ENCODE measurements at places on chromosomes 5 and 9. TPM values are rescaled to one million over a fixed set of nuclear protein-coding genes. Genes with fewer than 3 reads are reported as not detected.

DNA sequence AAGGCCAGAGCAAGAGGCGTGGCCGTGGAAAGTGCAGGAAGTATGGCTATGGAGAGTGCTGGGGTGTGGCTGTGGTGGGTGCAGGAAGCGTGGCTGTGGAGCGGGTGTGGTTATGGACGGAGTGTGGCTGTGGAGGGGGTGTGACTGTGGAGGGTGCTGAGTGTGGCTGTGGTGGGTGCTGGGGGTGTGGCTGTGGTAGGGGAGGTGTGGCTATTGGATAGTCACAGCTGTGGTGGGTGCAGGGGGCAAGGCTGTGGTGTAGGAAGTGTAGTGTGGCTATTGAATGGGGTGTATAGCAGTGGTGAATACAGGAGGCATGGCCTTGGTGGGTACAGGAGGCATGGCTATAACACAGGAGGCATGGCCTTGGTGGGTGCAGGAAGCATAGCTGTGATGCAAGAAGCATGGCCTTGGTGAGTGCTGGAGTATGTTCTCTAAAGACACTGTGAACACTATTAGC, 40.8 kb upstream of the SPATA31C2 start:
- DNase-seq = no peak

DNA sequence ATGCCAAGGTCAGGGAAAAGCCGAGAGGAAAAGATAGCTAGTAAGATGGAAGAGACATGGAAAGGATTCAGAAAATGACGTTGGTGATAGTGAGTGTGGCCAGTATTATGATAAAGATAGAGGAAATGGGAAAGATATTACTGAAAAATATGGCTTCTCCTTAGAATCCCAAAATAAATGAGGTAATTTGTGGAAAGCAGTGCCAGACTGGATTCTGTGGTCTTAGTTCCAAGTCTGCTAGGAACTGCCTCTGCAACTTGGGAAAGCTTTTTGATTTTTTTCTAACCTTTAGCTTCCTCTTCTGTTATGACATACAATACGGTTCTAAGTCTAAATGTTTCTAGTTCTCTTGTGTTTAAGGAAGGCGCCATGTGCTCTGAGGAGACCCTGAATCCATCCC, 54.2 kb downstream of the GRIA1 start:
- DNase-seq = no peak

DNA sequence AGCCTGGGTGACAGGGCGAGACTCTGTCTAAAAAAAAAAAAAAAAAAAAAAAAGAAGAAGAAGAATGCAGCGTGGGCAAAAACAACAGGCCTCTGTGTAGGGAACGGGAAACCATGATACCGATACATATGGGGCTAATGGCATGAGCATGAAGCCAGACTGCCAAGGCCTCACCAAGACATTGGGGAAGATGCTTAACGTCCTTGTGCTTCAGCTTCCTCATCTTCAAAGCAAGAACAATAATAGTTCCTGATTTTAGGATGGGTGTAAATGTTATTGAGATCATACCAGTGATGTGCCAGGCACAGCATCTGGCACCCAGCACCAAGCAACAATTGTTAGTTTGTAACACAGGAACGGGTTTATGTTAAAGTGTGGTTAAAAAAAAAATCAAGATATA, 51.4 kb downstream of the NEURL1B start:
- DNase-seq = no peak

FAM221B gene
- total RNA-seq = 0.16 TPM

- DNase-seq = peak; percentile 28
Measured at GRCh38 chr9:121285835-121286687, 18.1 kb downstream of the GSN start.

GRCh38 chr5:30981576-30981975, 211.9 kb upstream of the CDH6 start:
- no peak for DNase-seq

FAM200C gene
- 1.2 TPM for total RNA-seq

DNA sequence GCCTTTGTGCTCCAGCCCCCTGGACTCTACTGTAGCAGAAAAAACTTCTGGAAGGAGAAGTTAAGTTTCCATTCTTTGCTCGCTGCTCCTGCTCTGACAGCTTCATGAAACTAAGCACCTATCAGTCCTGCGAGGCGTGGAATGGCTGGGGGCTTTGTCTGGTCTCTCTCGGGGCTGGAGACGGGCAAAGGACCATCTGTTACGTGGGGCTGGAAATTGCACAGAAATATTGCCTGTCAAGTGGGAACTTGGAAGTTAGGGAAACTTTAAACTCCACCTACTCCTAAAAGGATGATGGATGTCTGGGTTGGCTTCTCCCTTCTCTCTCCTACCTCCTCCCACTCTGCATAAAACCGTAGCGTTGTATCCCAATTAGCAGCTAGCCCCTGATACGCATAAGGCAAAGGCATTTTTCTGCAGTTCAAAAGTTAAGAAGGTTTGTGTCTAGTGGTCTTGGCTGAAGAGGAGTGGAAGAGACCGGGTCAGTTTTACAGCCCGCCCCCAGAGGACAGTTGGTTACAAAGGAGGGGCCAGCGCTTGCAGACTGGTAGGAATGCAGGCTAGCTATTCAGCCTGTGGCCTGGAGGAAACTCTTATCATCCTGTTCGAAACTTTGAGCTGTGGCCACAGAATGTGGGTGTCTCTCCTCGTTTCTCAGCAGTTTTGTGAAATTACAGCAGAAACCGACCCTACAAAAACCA, 1.3 kb downstream of the FBXL7 start:
- DNase-seq = no peak

- DNase-seq = no peak
Measured at GRCh38 chr5:4989118-4989517, 151.0 kb upstream of the ADAMTS16 start.

SLC46A2 gene
- total RNA-seq = not detected

- no peak for DNase-seq
Measured at GRCh38 chr5:147854331-147854730, 22.9 kb upstream of the SPINK1 start.

PCDHA4 gene
- not detected for total RNA-seq

FCN1 gene
- not detected for total RNA-seq

DNA sequence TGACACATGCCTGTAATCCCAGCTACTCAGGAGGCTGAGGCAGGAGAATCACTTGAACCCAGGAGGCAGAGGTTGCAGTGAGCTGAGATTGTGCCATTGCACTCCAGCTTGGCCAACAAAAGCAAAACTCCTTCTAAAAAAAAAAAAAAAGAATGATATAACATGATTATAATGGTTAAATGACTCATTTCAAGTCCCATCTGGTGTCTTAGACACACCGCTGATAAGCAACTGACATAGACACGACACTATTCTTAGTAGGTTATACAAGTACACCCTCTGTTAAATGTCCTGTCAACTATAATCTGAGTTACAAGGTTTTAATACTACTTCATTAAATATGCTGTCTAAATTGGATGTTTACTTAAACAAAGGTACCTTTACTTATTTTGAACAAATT, 405.3 kb upstream of the CLINT1 start:
- no peak for DNase-seq

SARDH gene
- total RNA-seq = 2.7 TPM

- no peak for DNase-seq
Measured at GRCh38 chr5:93072831-93073459, 508.1 kb downstream of the NR2F1-AS1 start.

DNA sequence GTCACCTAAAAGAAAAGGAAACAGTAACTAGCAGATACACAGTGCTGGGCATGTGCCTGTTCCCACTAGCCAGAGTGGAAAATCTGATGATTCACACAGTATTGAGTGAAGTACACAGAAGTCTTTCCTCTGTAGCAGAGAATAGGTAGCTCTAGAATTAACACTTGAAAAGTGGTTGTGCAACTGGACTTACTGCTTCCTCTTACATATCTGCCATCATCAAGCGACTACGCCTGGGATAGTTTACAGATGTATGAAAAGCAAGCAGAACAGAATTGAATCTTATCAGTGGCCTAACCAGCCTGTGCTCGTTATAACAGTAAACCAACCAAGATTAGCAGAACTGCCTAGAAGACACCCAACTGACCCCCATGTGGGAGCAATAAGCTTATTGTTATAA, 130.6 kb downstream of the DTWD2 start:
- DNase-seq = no peak

ST6GALNAC4 gene
- 84.2 TPM for total RNA-seq

PCDHGB2 gene
- total RNA-seq = 0.26 TPM

IFNW1 gene
- not detected for total RNA-seq

DNA sequence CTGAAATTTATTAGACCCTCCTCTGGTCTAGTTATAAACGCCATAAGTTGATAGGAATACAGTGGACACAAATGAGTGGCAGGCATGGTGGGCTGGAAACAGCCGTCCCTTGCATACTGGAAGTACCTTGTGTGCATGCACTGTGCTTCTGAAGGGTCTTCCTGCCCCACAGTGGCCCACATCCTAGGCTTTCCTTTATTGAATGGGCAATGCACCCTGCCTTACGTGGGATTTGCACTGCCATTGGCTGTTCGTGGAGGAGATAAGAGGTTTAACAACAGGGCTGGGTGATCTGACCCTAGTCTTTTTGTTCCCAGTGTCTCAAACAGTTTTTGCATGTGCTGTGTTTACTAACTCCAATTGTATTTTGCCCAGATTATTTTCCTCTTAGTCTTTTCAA, 480.8 kb downstream of the GADD45G start:
- no peak for DNase-seq

Measured in HT-29 (cell line).